NCI-H1092 (cell line): ENCODE measurements at places on chromosomes 3 and 15.

GRCh38 chr15:63609448-63609847 lies 12.3 kb downstream of the FBXL22 start:
- no peak for DNase-seq

GRCh38 chr3:191958980-191959671 lies 498.2 kb downstream of the PYDC2 start:
- DNase-seq: no peak

GRCh38 chr3:34483311-34483887 lies 685.0 kb downstream of the PDCD6IP start:
- no peak for DNase-seq

GRCh38 chr3:167780214-167780883 lies 44.8 kb downstream of the SERPINI1 start:
- no peak for DNase-seq

GRCh38 chr3:150172356-150172755 lies 201.7 kb upstream of the PFN2 start:
- no peak for DNase-seq

DNA sequence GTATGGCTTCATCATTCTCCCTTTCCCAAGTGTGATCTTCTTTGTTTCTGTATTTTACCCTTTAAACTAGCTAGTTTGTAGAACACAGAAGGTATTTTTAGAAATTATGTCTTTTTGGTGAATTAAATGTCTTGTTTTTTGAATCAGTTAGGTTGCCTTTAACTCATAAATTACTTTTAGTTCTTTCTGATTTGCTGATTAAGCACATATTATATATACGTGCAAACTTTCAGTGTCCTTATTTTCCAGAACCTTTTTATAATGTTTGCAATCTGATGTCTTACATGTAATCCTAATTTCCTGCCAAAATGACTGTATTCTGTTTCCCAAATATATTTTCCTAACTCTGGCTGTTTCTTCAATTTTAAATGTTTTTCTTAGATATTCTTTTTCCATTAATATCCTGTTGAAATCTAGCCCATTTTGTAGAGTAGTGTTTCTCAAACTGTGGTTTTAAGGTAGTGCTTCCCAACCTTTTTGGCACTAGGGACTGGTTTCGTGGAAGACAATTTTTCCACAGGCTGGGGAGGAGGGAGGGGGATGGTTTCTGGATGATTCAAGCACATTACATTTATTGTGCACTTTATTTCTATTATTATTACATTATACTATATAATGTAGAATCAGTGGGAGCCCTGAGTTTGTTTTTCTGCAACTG lies 51.8 kb downstream of the CHD2 start:
- DNase-seq: no peak

DNA sequence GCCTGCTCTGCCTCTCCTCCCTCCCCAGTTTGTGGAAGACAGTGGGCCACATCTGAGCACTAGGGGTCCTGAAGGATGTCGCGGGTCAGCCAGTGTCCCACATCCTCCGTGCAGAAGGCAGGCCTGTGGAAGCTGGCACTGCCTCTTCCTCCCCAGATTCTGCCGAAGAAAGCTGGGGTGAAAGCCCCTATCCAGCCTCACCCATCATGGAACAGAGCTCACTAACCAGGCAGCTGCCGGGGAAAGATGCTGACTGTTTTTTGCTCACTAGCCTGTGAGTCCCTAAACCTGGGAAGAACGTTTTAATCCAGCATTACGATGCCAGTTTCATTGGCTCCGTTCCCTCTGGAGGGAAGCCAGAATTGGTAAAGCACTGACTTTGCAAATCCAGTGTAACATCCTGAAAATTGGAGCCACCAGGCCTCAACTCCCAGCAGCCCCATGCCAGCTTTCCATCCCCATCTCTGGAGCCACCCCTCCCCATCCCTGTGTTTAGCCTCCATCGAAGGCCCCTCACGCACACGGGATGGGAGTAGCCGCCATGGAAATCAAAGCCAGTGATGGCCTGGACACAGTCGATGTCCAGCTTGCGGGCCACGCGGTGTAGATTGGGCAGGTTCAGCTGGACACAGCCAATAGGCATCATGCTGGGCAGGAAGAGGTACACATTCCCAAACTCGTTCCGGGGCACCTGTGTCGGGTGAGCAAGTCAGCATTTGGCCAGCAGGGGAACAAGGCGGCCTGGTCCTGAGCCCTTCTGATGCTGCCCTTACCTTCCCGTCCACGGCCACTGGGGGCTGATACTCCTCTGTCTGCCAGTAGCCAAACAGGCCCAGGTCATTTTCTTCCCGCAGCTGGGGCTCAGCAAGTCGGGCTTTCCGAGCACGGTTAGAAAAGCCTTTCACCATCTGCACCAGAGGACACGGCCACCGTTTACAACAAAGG lies 23.5 kb downstream of the TMEM43 start:
- no peak for DNase-seq

DNA sequence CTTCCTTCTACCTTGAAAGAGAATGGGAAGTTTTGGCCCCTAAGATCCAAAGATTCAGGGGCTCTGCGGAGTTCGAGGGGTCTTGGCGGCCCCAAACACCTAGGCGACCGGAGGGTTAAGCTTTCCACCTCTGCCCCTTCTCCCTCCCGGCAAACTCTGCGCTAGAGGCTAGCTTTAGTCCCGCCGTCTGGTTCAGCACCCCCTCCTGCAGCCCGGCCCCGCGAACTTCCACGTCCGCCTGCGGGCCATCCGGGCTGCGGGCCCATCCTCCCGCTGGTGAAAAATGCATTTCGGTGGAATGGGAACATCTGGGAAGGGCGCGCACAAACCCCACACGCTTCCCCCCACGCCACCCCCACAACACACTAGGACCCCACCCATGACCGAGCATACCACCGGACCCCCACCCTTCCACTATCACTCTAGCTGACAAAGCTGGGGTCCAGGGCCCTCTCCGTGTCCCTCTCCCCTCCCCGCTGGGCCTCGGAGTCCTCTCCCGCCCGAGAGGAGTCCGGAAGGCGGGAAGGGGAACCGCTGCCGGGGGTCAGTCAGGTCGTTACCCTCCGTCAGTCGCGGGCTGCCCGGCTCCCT lies 1.0 kb downstream of the SHOX2 start:
- no peak for DNase-seq

GRCh38 chr15:87959080-87959479 lies 297.5 kb downstream of the NTRK3 start:
- no peak for DNase-seq

GRCh38 chr3:58333206-58334012 lies 717 bp downstream of the PXK start:
- no peak for DNase-seq

- no peak for DNase-seq
These were observed 915 bp upstream of the CALML4 start for GRCh38 chr15:68205954-68206539.

DNA sequence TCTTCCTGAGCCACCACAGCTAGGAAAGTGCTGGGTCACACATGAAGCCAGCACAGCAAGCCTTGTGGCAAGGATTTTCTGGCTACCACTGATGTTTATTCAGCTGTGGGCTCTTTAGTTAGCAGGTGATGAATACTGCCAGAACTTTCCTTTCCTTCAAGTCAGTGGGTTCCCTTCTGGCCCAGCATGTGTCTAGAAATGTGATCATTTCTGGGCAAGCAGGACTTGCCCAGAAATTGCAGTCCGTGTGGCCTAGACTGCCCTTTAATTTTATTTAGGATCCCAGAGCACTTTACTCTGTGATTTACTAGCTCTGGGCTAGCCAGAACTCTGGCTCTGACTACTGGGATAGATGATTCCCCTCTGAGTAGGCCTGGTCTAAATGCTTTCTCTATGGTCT lies 397.5 kb downstream of the ZIC4 start:
- no peak for DNase-seq

- DNase-seq: no peak
These were observed 47.0 kb downstream of the FRMD4B start for GRCh38 chr3:69338911-69339310.

DNA sequence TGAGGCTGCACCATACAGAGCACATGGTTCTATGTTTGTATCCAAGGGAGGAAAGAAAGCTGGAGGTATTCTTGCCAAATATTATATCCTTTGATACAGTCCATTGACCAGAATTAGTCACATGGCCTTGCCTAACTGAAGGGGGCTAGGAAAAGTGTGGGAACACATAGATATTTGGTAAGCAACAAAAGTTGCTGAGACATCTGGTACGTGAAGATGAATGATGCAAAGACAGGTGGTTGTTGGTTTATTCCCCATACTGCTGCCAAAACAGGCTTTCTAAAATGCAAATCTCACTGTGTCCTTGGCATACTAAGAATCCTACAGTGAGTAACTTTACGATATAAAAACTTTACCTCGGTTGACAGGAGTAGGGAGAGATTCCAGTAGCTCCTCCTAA lies 162.2 kb downstream of the VGLL3 start:
- no peak for DNase-seq

DNA sequence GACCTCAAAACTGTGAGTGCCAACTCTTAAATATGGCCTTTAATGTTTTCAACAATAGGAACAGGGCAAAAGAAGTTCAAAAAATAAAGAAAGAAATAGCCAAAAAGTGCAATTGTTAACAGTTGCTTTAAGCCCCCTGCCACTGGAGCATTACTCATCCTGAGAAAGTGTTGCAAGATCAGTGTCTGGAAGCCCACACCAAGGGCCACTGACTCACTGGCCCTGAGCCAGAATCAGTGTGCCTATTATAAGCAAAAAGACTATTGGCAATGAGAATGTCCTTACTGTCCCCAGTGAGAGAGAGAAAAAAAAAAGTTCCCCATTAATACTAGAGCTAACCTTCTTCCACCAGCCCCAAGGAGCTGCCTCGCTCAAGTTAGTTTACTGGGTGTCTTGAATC lies 480.1 kb upstream of the ZNF385D start:
- DNase-seq: no peak

GRCh38 chr3:41304593-41304992 lies 105.3 kb downstream of the CTNNB1 start:
- no peak for DNase-seq

DNA sequence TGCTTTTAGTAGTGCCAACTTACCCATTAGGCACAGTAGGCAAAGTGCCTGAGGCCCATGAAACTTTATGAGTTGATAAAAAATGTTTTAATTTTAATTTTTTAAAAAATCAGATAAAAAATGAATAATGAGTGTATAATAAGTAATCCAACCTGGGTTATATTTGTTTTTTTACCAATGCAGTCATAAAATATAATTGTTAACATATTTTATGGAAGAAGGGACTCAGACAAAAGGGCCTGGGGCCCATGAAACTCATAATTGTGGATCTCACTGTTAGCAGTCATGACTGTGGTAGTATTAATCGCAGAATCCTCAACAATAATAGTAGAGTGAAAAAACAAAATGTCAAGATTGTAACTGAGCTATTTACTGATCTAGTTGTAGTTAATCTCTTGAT lies 16.8 kb upstream of the TNFSF10 start:
- no peak for DNase-seq

DNA sequence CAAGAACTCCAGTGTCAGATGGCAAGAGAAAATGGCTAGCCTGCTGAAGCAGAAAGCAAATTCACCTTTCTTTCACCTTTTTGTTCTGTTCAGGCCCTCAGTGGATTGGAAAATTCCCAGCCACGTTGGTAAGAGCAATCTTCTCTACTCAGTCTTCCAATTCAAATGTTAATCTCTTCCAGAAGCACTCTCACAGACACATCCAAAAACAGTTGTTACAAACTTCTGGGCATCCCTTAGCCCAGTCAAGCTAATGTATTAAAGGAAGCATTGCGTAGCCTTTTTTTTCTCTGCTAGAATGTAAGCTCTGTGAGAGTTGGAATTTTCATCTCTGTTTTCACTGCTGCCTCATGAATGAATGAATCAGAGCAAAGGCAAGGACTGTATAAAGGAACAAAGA lies 109.2 kb upstream of the ROBO2 start:
- DNase-seq: no peak

DNA sequence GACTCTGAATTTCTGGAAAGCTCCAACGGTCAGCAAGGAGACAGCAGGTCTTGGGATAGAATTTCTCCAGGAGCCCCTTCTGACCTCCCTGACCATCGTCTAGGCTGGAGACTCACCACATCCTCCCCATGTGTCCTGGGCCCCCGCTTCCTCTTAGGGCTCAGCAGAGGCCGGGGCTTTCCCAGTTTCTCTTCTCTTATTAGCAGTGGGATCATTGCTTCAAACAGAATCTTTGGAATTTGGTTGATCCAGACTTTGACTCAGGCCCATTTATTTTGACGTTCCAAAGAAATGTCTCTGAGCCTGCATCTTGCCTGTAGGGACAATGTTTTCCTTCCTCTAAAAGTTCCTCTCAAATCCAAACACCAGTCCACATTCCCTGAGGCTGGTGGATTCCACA lies 38.4 kb upstream of the SLC6A6 start:
- no peak for DNase-seq

- no peak for DNase-seq
These were observed 64.5 kb downstream of the MITF start for GRCh38 chr3:69803681-69804270.

DNA sequence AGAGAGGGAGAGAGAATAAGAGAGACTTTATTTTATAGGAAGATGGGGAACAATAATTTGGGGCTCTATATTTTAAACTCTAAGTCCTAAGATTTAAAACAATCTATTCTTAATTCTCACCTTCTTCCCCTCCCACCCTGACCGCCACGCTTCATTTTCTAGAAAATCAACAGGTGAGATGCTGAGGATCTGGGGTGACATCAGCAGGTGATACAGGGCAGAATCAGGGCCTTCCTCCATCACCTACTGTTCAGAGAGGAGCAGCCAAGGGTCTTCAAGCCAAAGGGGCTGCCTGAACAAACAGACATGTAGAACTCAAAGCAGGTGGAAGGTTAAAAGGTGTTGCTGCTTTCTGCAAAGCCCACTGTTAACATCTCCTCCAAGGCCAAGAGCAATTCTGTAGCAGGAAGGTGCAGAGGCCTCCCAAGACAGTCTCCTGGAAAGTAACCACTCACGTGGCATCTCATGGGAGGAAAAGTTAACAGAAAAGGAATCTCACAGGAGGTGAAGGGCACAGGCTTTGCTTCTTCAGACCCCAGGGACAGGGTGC lies 183.6 kb upstream of the TLE3 start:
- DNase-seq: no peak

DNA sequence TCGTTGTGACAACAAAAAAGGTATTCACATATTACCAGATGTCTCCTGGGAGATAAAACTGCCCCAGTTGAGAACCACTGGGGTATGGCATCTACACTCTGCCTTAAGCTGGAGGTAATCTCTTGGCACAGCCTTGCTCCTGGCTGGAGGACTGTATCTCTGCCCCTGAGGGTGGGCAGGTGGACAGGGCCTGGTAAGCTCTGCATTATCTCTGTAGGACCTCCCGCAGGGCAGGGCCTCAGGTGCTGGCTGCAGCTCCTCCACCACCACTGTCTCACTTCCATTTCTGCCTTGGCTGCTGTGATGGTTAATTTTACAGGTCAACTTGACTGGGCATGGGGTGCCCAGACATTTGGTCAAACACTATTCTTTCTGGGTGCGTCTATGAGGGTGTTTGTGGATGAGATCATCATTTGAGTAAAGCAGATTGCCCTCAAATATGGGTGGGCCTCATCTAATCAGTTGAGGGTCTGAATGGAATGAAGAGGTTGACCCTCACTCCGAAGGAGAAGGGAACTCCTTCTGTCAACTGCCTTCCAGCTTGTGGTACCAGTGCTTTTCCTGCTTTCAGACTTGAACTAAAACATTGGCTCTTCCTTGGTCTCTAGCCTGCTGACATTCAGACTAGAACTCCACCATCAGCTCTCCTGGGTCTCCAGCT lies 9.8 kb upstream of the RHCG start:
- no peak for DNase-seq

GRCh38 chr3:56884387-56884786 lies 82.6 kb upstream of the ARHGEF3 start:
- no peak for DNase-seq
